Stimulated activated naive CD4-positive, alpha-beta T cell (primary cell): ENCODE measurements at places on chromosomes 4 and X.

- DNase-seq, result no peak
Measured at GRCh38 chr4:151105454-151106032, 6.1 kb downstream of the RPS3A start.

DNA sequence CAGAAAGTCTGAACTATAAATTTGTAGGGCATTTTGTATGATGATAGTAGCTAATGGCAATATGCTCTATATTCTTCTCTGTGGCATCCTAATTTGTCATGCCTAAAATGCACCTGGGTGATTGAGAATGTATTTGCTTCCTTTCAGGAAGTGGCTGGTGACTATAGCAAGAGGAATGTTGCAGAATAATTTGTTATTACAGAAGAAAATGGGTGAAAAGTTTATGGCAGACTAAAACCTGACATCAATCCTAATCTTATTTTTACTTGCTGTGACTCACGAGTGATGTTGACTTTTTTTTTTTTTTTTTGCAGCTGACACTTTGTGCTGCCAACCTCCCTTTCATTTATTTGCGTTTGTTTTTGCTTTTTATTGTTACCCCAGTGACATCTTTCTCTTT, 141.1 kb downstream of the MSL3 start:
- no peak for DNase-seq

DNA sequence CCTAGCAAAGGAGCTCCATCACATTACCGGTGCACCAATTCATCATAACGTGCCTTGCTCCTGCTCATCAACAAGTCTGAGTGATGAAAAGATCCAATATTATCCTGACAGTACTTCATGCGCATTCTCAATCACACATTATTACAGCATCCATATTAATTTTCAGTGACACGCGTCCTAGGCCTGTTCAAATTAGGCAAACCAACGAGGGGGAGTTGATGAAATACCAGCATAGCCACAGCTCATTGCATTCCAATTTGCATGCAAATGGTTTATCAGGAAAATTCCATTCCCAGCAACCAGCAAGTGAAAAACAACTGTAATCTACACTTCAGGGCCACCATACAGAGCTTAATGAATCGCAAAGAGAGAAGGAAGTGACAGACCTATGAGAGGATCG, 236.9 kb downstream of the DCLK2 start:
- no peak for DNase-seq

- DNase-seq, result no peak
Measured at GRCh38 chr4:123446865-123447474, 50.4 kb downstream of the SPRY1 start.

GRCh38 chr4:117334451-117335188, 249.2 kb upstream of the TRAM1L1 start:
- no peak for DNase-seq

DNA sequence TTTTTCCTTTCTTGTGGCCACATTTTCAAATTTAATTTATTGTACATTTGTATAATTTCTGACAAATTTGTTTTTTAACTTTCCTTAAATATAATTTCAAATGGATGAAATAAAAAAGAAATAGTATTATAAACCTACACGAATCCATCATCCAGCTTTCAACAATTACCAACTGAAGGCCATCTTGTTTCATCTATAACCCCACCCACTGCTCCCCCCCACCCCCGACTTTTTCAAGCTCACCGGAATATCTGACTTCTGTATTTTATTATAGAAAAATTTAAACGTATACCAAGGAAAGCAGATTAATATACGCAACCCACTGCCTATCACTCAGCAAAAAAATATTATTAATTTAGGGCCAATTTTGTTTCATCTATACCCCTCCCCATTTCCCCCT, 1.1 kb downstream of the MORF4L2 start:
- DNase-seq, result no peak

DNA sequence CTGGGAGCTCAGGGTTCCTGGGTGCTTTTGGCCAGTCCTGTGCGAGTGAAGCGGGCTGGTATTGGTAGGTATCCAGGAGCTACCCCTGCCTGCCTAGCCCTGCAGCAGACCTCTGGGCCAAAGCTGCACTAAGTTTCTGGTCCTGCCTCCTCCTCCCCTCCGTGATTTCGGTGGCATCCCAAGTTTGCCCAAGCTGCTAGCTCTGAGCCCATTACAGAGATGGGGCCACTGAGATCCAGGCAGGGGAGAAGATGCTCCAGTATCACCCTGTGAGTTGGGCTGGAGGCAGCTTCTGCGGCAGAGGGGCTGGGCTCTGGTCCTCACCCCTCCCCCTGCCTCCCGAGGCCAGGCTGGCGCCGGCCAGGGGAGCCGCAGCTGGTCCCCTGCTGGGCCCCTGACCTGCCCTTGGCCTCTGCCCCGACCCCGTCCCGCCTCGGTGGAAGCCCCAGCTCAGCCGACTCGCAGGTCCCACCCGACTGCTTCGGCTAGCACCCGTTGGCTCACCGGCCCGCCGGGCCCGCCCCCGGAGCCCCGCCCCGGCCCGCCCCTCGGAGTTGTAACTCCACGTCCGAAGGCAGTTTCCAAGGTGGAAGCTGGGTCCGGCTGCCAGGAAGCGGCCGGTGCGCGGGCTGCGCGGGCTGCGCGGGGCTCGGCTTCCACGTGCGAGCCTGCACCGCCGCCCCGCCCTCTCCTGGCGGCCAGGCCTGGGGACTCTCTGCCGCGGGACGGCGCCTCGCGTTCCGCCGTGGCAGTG, at the start of gene DUSP9:
DUSP9 (plus strand) TSS at position 584 of the 754 bp plus-strand sequence. CDS start 751 bp downstream, outside the sequence.
- DNase-seq, result no peak

DNA sequence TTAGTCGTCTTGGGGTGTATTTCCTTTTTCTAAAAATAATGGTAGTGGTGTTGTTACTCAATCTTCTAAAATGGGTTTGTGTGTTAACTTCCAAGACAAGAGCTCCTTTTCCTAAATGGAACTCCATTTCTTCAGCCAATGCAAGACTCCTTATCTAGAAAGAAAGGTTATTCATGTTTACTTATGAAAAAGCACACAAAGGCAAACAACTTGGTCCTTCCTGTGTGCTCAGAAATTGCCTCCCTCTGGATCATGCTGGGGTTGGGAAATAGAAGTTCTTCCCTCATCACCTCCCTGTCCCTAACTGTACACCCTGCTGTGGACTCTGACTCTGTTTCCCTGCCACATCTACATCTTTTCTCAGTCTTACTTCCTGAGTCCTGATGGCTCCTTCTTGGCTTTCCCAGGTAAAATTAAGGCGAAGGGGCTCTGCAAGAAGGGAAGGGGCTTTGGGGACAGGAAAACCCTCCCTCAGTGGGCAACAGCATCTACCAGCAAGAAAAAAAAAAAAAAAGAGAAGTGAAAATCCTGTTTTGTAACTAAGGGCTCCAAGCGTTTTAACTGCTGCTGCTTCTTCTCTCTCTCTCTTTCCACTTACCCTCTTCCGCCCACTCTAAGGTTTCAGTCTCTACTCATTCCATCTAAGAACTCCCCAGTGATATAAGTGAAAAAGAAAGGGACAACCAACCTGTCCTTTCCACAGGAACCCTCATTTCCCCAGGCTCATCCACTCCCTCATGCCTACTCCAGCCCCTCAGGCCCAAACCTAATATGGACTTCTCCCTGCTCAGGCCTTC, 19.8 kb upstream of the TASL start:
- DNase-seq, result no peak

- DNase-seq, result peak; percentile 67
Measured at GRCh38 chr4:2837904-2838496, 5.6 kb upstream of the ADD1 start.

DNA sequence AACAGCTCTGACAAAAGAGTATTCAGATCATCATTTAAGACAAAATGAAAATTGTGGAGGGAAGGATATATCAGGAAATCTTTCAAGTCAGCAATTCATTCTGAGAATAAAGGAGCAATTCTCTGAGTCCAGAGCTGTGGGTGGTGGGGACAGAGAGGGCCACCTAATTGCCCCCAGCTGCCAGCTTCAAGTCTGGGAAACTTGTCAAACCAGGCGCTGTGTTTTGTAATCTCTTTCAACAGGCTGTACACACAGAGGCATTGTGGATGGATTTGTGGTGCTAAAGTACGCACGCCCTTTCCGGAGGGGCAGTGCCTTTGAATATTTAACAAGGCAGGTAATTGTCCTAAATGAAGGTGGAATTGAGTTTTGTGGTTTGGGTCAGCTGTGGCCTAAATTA, 591.1 kb upstream of the BOD1L1 start:
- DNase-seq, result no peak

GRCh38 chr4:96993560-96993959, 1149.7 kb downstream of the STPG2 start:
- no peak for DNase-seq

DNA sequence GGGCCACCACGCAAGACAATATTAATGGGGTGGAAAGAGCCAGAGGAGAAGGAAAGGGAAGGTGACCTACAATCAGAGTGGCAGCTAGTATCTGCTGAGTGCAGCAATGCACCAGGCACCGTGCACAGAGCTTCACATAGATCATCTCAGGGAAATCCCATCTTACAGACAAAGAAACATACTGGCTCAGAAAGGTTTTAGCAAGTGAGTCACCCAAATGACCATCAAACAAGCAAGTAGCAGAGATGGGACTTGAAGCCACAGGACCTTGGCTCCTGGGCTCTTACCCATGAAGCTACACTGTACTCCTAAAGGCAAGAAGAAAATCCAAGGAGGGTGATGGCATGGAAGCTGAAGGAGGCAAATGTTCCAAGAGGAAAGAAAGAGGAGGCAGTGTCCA, 6.8 kb downstream of the ANXA5 start:
- DNase-seq, result no peak

DNA sequence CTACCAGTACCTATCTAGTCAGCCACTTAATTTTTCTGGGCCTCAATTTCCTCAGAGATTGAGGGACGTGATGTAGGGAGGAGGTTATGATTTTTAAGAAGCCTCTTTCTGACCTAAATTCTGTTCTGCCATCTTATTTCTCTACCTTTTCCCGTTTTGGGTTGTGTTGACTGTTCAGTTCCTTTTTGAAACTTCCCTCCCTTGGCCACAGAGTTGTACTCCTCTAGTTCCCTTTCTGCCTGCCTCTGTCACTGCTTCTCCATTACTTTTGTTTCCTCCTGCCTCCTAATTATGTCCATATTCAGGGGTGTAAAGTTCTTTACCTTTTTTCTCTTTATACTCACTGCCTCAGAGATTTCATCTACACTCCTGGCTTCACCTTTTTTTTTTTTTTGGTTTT, 25.4 kb downstream of the CLCN5 start:
- no peak for DNase-seq

DNA sequence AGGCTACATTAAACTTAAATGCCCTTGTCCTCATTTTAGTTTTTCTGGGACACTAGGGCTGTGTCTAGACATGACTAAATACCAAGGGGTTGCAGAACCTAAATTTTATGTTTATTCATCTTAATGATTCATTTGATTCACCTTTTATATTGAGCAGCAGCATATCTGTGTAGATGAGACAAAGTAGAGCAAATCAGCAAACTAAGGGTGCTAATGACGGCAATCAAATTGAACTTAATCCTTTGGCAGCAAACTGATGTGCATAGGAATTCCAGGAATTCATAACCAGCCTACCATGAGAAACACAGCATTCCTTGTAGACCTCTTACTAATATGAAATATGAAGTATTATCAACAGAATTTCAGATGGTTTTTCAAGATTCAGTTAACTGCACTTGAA, 25.1 kb downstream of the EPHA5 start:
- no peak for DNase-seq

DNA sequence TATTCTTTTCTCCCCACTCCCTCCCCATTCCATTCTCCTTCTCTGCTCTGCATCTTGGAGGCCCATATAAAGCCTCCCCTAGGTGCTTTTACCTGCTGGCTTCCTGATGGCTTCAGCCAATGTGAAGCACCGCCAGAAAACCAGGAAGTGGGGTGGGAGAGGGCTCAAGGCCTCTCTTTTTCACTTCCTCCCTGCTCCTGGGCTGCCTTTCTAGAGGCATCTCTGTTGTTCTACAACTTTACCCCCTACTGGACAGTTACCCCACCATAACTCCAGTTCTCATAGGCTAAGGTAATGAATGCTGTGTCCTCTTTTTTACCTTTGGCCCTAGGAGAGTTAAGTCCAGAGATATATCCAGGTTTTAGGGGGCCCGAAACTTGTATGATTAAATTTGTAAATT, 62.4 kb upstream of the PPARGC1A start:
- no peak for DNase-seq

DNA sequence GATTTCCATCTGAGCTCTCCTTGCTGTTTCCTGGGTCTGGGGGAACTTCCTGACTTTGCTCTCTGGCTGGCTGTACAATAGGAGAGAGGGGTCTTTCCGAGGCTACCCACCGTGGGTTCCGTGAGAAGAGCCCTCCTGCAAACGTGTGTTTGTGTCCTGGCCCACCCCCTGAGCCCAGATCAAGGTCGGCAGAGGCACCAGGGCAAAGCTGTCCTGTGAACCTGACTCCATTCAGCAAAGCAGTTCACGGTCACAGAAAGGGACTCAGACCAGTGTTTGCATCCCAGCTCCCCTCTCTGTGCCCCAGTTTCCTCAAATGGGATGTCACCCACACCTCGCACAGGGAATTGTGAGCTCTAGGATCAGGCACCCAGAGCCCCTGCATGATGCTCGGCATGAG, 97.3 kb upstream of the PSAPL1 start:
- DNase-seq, result no peak

GRCh38 chr4:157701695-157701994, 471.2 kb downstream of the GASK1B start:
- no peak for DNase-seq

- no peak for DNase-seq
Measured at GRCh38 chr4:92184566-92184965, 119.2 kb upstream of the GRID2 start.

DNA sequence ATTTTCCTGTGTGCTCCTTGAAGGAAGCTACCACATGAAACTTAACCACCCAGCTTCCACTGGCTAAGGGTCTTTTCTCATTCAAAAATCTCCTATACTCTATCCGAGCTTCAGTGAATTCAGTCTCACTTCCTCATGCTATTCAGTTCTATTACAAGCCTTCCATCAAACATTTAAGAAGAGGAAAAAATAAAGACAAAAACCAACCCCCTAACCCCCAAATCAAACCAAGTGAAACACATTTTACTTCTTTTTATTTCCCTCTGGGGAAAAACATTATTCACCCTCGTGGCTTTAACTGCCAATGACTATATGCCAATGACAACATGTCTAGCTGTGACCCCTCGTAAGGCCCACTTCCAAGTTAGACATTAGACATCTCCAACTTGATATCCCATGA, 16.2 kb upstream of the WDR19 start:
- DNase-seq, result no peak

GRCh38 chr4:146330392-146330791, 116.1 kb downstream of the REELD1 start:
- no peak for DNase-seq

DNA sequence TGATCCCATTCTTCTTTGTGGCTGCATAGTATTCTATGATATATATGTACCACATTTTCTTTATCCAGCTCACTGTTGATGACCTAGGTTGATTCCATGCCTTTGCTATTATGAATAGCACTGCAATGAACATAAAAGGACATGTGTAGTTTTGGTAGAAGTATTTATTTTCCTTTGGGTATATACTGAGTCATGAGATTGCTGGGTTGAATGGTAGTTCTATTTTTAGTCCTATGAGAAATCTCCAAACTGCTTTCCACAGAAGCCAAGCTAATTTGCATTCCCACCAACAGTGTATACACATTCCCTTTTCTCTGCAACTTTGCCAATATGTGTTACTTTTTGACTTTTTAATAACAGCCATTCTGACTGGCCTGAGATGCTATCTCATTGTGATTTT, 278.3 kb downstream of the PCDH18 start:
- DNase-seq, result no peak

- DNase-seq, result peak; percentile 60
Measured at GRCh38 chrX:153726286-153727122, 1.8 kb downstream of the ABCD1 start.

- DNase-seq, result no peak
Measured at GRCh38 chr4:8422327-8422726, 18.2 kb downstream of the ACOX3 start.
